Right renal pelvis (tissue), 4 donors: ENCODE measurements at places on chromosomes 11 and 22. TPM values are rescaled to one million over a fixed set of nuclear protein-coding genes. Genes with fewer than 3 reads are reported as not detected.

GRCh38 chr11:13777341-13777985 lies 109.0 kb downstream of the FAR1 start:
- no peak for DNase-seq

The CRYAB gene
- polyA plus RNA-seq = 71.0 TPM

The KDM4E gene
- polyA plus RNA-seq = 0.17 TPM

GRCh38 chr11:46674463-46675287 lies 25.7 kb downstream of the ARHGAP1 start:
- no peak for DNase-seq

DNA sequence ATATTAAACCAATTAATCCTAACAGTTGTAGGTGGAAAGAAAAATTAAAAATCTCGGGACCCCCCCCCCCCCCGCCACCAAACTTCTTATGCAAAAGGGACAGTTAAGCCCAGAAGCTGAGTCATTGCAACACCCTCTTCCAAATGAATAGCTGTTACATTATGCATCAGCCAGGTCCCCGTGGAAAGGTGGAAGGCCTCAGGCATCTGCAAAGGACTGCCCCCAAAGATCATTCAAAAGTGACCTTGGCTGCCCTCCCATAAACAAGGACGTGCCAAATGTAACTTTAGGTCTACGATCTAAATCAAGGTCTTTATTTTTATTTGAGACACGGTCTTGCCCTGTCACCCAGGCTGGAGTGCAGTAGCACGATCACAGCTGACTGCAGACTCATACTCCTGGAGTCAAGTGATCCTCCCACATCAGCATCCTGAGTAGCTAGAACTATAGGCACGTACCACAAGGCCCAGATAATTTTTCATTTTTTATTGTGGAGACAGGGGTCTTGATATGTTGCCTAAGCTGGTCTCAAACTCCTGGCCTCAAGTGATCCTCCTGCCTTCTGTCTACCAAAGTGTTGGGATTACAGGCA lies 22.8 kb downstream of the SYN3 start:
- DNase-seq = no peak

DNA sequence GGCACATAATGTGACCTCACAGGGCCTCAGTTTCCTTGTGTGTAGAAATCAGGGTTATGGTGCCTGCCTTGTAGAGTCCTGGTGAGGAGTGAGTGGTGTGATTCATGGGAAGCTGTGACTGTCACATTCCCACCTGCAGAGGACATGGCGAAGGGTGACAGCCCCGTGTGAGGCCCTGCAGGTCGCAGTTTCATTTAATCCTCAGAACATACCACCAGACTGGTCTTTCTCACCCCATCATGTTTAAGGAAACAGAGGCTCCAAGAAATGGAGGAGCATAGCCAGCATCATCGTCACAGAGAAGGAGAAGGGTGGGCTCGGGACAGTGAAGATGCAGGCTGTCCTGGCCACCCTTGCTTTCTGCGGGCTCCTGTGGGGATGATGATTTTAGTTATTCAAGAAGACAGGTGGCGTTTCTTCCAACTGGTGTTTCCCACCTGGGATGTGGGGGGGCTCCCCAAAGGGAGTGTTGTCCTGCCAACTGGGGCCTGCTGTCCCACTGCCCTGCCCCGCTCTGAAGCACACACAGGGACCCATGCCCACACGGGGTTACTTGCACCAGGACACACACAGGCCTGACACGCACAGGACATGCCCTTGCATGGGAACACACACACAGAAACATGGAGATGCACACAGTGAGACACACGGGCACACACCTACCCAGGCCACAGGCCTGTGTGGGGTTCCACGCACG lies 100.2 kb downstream of the BCR start:
- no peak for DNase-seq

DNA sequence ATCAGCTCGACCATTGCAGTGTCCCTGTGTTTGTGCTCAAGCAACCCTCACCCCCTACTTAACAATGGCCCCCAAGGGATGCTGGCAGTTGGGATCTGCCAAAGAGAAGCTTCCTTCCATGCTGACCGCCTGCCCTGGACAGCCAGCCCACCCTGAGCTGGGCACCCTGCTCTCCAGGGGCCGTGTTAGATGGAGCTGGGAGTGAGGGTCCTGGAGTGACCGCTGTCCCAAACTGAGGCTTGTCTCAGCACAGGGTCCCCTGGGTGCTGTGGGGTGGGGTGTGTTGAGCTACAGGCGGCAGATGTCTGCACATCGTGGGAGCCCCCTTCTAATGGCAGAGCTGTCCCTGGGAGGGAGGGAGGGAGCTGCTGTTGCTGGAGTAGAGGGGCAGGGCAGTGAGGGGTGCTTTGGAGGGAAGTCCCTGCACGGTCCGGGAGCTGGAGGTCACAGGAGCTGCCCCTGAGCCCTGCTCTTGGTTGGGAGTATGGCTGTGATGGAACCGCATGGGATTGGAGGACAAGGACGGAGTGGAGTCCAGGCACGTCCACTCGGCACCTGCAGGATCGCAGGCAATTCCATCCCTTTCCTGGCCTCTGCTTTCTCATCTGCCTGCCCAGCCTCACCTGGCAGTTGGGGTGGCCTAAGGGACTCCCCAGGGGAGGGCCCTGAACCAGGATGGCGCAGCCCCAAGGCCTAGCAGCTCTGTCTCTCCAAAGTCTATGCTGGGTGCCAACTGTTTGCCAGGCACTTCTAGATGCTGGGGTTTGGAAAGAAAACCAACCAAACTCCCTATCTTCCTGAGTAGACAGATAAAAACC lies 126.3 kb downstream of the ARHGAP8 start:
- no peak for DNase-seq

GRCh38 chr11:121240650-121241303 lies 51.8 kb upstream of the SC5D start:
- DNase-seq = no peak

The SYT7 gene
- polyA plus RNA-seq = 7.5 TPM

DNA sequence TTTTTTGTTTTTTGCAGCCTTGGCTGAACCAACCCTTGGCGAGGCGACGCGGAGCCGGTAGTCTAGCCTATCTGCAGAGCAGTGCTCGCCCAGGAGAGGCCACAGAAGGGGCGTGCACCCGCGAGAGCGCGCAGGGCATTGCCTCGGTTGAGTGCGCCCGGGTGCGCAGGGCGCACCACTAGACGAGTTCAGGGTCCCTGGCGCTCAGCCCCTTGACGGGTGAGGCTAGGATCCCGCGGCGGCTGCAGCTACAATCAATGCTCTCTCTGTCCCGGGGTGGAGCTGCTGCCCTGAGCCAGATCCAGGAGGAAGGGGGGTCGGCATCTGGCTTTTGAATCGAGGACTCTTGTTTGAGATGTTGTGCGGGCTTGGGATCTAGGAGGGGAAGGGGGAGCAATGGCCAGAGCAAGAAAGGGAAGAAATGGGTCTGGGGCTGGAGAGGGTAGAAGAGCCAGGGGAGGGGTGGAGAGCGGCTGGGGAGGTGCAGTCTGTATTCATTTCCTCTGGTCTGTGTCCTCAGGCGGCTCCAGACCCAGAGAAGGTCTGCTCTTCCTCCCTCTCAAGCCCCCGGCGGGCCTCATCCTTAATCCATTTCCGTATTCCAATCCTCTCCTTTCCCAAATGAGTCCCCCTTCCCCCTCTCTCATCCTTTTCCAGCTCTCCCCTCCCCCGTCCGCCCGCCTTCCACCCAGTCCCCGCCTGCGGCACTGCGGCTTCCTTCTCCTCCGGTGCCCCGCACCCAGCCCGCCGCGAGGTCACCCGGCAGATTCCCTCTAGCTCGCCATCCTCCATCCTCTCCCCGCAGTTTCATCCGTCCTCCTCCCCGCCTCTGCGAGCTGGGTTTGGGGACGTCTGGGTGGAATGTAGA lies 797 bp downstream of the THY1 start:
- DNase-seq = no peak

The OR8D1 gene
- polyA plus RNA-seq = not detected

The LRRC74B gene
- 0.21 TPM for polyA plus RNA-seq

GRCh38 chr11:45791524-45791923 lies 13.4 kb upstream of the SLC35C1 start:
- DNase-seq = no peak

GRCh38 chr11:20483931-20484330 lies 96.4 kb downstream of the PRMT3 start:
- DNase-seq = no peak

DNA sequence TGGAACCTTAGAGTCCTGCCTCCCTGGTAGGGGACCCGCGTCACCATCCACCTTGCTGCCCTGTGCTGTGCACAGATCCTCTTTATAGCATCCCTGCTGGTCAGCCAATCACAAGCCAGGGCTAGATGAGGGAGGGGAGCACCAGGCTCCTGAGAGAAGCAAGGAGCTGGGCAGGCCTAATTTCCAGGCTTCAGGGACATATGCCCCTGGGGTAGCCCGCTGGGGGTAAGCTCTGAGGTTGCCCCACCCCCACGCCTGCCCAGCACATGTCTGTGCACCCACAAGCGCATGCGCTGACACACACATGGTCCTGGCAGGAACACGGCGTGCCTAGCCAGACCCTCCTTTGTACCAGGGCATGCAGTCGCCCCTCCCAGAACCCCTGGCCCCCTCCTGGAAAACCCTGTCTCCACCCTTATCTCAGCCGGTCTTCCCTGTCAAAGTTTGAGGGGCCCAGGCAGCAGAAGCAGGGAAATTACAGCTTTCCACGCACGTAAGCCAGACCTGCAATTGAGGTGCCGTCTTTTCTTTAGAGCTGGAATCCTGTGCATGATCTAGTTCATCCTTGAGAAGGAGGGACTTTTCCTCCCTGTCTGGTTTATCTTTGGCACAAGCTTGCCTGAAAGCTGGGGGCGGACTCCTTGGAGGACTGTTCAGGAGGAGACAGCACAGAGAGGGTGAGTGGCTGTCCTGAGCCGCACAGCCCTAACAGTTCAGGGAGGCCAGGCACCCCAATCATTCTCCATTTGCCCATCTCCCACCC lies 2.1 kb downstream of the SSTR3 start:
- no peak for DNase-seq

DNA sequence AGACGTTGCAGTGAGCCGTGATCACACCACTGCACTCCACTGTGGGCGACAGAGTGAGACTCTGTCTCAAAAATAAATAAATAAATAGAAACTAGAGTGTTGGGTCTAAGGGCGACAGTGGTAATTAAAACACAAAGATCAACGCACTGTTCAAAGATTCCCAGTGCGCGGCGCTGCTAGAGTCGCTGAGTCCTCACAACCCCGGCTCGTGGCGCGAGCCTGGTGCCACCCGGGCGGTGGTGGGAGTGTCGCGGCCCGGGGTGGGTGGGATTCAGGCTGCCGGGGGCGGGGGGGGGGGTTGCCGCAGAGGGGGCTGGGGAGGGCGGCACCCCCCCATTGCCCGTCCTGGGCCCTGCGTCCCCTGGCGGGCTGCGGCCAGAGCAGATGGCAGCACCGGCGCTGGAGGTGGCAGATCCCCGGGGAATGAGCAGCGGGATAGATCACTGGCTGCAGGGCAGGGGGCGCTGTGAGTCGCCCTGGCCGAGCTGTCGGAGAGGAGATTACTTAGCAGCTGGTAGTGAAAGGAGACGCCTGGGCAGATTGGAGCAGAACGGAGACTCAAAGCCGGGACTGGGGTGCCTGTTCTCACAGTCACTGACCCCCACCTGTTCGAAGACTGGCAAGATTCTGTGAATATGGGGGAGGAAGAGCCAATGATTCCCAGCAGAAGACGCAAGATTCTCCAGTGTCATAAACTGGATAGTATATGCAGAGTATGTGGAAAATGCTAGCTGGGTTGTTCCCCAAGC lies 30.2 kb upstream of the APOBEC3A start:
- no peak for DNase-seq

The FOLR2 gene
- polyA plus RNA-seq = 11.7 TPM

The PAX6 gene
- polyA plus RNA-seq = not detected

GRCh38 chr11:38191101-38191500 lies 1593.1 kb upstream of the RAG2 start:
- no peak for DNase-seq

- DNase-seq = no peak
These were observed 23.4 kb downstream of the SYT9 start for GRCh38 chr11:7275133-7275532.

GRCh38 chr22:48337957-48338792 lies 1489.5 kb downstream of the BRD1 start:
- no peak for DNase-seq

- no peak for DNase-seq
These were observed 98.5 kb upstream of the RAG2 start for GRCh38 chr11:36696550-36696949.

- DNase-seq = no peak
These were observed 41.3 kb downstream of the NARS2 start for GRCh38 chr11:78533399-78533798.

DNA sequence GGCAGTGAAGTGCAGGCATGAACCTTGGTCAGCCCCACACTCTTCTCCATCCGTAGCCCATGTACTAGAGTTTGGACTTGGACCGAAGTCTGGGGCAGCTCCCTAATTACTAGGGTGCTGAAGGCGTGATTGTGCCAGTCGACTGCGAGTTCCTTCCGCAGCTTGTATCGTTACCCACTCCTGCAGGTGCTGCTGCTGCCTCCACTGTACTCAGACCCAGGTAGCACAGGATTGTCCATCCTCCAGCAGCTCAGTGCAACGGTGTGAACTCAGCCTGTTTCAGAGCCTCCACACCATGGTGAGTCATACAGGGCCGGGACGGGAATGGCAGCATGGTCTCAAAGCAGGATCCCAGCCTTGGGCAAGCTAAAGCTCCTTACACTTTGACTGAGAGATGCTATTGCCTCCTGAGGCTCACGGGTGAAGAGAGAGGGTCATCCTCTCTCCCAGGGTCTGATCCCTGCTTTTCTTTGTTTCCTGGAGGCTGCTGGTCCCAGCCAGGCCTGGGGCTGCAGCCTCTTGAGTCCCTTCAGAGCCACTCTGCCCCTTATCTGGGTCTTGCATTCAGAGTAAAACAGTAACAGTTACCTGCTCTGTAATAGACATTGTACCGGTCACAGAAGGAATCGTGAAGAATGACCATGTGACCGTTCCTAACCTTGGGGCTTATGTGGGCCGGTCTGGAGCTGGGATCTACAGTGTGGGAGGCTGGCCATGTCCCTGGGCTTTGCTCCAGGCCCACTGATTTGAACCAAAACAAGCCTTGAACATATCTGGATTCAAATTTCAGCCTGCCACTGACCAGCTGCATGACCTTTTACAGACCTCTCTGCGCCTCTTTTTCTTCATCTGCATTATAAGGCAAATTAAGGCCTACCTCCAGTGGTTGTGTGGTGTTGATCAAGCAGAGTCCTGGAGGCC lies 1.7 kb downstream of the TKFC start:
- no peak for DNase-seq

The GPR83 gene
- 0.50 TPM for polyA plus RNA-seq

The HEPHL1 gene
- 0.20 TPM for polyA plus RNA-seq

The TRIM49 gene
- polyA plus RNA-seq = not detected

The FAM227A gene
- polyA plus RNA-seq = 8.0 TPM

DNA sequence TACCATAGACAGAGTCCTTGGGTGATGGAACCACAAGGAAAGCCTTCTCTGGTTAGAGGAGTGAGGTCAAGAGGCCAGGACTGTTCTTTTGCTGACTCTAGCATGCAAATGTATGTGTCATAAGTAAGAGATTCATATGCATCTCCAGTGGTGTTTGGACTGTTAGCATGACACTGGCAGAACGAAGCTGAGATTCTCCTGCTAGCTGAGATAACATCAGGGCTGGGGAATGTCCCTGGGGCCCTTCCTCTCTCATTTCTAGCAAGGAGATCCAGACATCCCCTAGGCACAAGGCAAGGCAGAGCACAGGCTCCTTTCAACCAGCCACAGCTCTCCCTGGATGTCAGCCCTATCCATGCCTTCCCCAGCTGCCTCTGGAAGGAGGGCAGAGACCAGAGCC lies 711.3 kb downstream of the OPCML start:
- no peak for DNase-seq

- no peak for DNase-seq
These were observed 61.0 kb upstream of the MYO18B start for GRCh38 chr22:25680956-25681355.

- DNase-seq = no peak
These were observed 64.7 kb downstream of the PACSIN2 start for GRCh38 chr22:42950281-42950680.

The ASPHD2 gene
- polyA plus RNA-seq = 4.5 TPM

The ELFN2 gene
- polyA plus RNA-seq = 1.2 TPM

- DNase-seq = no peak
These were observed 14.5 kb downstream of the SAA1 start for GRCh38 chr11:18280438-18281045.
